NCI-H1436 (cell line): ENCODE measurements at places on chromosomes 12 and 14.

DNA sequence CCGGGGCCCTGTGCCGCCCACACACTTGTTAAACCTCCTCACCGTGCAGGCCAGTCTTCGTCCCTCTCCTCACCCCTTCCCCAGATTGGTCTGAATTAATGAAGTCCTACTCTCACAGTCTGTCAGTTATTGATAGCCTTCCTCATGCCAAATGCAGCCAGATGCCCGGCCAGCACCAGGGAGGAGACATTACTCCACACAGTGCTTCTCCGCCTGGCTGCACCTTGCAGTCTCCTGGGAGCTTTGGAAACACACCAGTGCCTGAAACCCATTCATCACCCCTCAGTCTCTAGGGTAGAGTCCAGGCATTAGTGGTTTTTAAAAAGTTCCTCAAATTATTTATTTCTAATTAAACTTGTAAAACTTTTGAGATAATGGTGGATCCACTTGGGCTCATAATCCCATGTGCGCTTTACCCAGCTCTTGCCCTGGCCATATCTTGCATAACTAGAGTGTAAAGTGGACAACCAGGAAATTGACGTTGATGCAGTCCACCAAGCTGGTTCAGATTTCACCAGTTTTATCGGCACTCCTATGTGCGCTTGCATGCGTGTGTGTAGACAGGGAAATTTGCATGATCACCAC lies 38.2 kb upstream of the TSPAN9 start:
- DNase-seq: no peak

GRCh38 chr14:93160353-93160801 lies 24.3 kb downstream of the MOAP1 start:
- DNase-seq: no peak

- no peak for DNase-seq
These were observed at the start of gene KRT79 for GRCh38 chr12:52833922-52834726. Gene KRT79 (minus strand): TSS chr12:52834311. CDS start chr12:52834260, 51 bp downstream.

- DNase-seq: no peak
These were observed 206.9 kb downstream of the TMEM132D start for GRCh38 chr12:129696926-129697325.

- DNase-seq: no peak
These were observed 11.1 kb upstream of the NINJ2 start for GRCh38 chr12:674272-674781.
